ENCODE measurements at places on chromosomes 5 and 9.

DNA sequence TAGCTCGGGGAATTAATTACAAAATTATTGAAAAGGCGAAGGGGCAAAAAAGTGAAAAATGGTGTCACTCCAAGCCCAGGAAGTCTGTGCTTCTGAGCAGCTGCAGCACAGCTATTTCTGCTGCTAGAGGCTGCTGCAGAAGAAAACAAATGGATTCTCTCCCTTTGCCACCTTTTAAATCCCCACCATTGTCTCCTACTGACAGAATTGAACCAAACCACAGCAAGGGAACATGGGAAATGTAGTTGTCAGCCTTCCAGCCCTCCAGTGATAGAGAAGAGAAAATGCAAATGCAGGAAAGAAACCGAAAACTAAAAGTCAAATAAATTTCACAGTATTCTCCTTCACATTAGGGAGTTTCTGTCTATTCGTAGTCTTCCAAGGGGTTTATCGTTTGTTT, 33.4 kb upstream of the CDC42SE2 start:
- DNase-seq: no peak

GRCh38 chr9:114312513-114312875, 10.4 kb upstream of the ORM1 start:
- no peak for DNase-seq

- DNase-seq: no peak
Observed at GRCh38 chr9:31259824-31260223, 1124.6 kb upstream of the ACO1 start.

DNA sequence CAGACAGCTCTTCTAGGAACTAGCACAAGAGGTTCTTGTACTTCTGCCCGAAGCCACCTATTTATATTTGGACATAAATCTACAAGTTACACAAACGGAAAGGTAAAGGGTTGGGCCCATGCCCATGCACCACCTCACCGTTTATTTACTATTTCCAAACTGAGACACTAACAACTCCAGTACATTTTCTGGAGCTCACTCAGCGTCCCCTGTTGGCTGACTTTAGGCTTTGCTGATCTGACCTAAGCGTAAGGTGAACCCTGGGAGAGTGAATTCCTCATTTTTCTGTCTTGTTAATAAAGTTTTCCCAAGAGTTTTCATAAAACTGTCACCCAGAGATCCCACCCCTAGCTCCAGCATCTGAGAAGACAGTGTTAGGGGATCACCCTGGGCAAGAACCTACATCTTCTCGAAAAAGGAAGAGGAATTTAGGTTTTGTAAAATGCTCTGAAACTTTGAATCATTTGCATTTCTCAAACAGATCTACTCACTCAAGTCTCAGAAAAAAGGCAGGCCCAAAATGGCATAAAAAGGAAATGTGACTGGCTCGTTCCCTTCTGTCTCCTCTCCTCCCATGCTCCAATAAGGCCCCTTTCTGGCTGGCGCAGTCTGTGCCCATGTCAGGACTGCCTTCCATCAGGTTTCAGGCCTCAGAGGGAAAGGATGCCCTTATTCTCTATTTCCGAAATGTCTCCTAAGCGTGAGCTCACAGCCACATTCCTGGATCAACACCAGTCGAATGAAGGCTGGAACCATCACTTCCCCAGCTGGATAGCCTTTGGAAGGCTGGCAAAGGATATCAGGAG, 201.3 kb downstream of the FANCC start:
- no peak for DNase-seq

- no peak for DNase-seq
Observed at GRCh38 chr9:14520341-14520740, 172.9 kb downstream of the ZDHHC21 start.

DNA sequence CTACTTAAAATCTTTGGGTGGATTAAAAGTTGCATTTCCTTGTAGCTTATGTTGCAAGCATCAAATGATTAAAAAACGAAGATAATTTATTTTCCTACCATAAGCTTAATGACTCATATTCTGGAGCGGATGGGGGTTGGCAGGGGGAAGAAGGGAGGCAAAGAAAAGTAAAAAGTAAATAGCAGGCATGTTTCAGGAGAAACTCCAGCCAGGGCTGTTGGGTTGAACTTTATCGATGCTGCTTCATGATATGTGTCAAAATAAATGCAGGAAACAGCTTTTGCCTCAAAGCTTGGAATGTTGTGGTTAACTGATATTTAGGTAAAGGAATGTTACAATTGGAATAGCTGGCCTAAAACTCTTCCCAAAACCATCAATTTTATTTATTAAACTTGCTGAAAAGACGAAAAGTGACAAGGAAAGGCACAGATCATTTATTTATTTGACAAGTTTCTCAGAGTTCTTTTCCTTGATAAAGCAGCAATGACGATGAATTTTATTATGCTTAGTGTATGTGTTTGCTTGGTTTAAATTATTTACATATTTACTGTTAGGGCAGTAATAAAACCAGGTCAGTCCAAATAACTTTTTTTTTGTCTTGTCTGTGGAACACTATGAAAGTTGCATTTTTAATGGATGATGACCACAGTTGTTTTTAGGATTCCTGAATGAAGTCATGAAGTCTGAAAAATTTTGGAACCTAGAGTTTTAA, 177.9 kb downstream of the PCSK1 start:
- no peak for DNase-seq

- DNase-seq: no peak
Observed at GRCh38 chr5:135710045-135710675, 124.3 kb upstream of the SLC25A48 start.

GRCh38 chr5:88672644-88673252, 210.2 kb downstream of the MEF2C start:
- no peak for DNase-seq
